ENCODE measurements at places on chromosomes 2 and 18. TPM values are rescaled to one million over a fixed set of nuclear protein-coding genes. Genes with fewer than 3 reads are reported as not detected.

DNA sequence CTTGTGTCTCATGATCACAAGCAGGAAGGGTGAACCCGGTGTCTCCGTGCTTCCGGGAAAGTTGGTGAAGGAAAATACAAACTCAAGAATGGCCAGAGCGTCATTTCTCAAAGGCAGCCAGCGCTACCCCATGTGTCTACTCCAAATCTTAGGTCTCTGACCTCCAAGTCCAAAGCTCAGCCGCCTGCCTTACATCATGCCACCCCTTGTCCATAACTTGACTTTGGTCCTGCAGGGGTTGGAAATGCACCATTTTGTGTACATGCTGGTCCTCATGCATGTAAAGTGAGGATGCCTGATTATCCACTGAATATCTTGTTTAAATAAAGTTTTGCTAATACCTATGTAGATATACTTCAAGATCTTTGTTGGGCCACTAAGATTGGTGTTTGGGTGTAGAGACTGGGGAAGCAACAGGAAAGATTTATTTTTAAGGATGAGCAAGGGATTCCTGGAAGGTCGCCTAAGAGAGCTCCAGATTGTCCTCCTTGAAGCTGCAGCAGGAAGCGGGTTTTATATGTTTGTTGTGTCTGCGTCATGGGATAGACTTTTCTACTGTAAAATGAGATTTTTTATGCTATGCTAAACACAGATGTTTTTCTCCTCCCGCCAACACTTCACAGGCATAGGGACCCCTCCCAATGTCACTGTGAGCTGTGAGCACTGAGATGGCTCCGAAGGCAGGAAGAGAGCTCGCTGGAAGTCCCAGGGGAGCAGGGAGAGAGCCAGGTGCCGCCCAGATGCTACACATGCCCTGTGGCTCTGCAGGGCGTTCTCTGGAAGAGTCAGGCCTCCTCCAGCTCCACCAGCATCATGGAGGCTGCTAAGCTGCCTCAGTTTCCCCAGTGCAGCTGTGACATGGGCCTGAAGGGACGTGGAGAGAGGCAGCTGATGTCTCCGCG is 176.2 kb upstream of the HDAC4 start:
- DNase-seq: no peak

Gene MAP2
- total RNA-seq: 8.4 TPM

DNA sequence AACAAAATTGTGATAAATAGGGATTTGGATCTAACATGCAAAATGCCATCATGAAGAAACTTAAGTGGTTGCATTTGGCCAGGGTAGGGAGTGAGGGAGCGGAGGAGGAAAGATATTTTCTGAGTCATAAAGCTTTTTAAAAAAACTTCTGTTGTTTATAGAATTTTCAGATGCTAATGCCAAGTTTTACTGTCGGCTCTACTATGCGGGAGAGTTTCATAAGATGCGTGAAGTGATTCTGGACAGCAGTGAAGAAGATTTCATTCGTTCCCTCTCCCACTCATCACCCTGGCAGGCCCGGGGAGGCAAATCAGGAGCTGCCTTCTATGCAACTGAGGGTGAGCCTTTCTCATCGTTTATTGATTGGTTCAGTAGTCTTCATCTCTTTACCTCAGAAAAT is 56.0 kb upstream of the PTH2R start:
- DNase-seq: no peak

- peak; percentile 86 for DNase-seq
Observed at GRCh38 chr2:42959234-42960001, 167.0 kb upstream of the HAAO start.

DNA sequence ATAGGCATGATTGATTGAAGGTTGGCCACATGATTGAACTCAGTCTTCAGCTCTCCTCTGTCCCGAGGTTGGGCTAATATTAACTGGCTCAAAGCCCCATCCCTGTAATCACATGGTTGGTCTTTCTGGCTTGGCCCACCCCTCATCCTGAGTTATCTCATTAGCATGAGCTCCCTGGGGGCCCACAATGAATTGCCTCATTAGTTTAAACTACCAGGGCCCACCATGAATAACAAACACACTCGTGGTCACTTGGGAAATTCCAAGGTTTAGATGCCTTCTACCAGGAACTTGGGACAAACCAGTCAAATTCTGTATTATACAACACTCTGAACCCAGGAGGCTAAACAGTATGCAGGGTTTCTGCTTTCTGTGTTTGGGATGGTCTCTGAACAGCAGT is 121.7 kb upstream of the B3GNT2 start:
- DNase-seq: no peak

Gene KDSR
- 50.5 TPM for total RNA-seq

- no peak for DNase-seq
Observed at GRCh38 chr2:43319541-43319940, 93.1 kb upstream of the ZFP36L2 start.

DNA sequence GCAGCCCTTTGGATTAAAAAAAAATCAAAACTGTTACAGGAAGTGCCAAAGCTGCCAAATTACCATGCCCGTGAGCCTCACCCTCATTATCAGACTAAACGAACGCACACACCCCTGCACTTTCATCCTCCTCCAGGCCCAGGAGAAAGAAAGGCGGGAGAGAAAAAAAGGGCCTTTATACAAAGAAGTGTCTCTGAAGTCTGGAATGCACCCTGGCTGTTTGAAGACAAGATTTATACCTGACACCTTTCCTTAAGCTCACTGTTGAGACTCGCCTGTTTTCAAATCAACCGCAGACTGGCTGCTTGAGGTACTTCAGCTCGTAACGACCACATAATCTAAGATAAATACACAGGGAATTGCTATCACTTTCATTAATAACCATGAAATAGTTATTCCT is 31.0 kb downstream of the EDAR start:
- no peak for DNase-seq

Gene CNRIP1
- total RNA-seq: 22.5 TPM

DNA sequence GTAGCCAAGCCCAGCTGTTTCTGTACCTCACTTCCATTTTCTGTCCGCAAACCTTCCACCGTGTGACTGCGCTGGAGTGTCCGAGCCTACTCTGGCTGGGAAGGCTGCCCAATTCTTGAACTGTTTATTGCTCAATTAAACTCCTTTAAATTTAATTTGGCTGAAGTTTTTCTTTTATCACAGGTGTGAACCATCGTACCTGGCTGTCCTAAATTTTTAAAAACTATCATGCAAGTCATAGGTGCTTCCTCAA is 6.2 kb upstream of the RNU2-63P start:
- DNase-seq: no peak

- no peak for DNase-seq
Observed at GRCh38 chr2:70961648-70961994, 16.8 kb upstream of the ANKRD53 start.

DNA sequence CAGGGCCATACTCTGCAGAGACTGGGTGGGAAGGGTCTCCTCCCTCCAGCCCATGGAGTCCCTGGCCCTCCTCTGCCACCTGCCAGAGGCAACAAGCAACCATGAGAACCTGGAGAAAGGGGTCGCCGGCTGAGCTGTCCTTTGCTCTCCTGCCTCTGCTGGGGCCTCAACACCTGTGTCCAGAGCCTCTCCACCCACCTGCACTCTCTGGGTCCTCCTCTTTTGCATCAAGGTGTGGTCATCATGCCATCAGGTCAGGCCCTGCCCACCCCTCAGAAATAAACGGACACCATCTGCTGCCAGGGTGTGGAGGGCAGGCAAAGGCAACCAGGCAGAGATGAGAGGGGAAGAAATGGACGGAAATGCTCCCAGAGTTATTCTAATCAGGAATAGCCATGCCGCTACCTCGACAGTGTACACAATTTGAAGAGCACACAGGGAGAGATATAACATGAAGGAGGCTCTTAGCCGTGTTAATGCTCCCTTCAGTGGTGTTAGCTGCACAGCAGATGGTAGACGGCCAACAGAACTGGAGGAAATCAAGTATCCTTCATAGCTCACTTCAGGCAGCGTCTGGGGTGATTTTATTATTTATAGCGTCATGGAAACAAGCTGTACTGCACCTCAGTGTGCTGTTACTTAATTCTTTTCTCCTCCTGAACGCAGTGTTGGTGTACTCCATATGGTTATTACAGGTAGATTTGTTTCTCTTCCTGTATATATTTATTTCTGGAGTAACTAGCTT is 247.9 kb downstream of the TSN start:
- DNase-seq: no peak

Gene TRABD2A
- 0.36 TPM for total RNA-seq

DNA sequence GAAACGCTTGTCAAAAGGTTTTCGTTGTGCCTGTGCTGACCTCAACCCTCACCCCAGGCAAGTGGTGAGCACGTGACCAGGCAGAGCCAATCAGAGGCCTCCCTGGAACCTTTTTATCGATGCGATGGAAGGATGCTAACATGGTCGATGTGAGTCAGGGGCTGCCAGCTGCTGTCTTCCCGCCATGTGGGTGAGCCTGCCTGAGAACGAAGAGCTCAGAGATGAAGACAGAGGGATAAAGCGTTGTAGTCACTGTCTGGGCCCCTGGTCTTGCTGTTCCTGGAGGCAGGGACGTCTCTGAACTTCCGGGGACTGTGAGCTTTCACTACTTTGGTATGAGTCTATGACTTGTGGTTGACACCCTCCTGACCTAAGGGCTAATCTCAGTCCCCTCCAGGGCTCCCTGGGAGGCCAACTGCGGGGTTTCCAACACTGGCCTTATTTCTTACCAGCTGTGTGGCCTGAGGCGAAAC is 18.6 kb downstream of the DNMT3A start:
- no peak for DNase-seq

DNA sequence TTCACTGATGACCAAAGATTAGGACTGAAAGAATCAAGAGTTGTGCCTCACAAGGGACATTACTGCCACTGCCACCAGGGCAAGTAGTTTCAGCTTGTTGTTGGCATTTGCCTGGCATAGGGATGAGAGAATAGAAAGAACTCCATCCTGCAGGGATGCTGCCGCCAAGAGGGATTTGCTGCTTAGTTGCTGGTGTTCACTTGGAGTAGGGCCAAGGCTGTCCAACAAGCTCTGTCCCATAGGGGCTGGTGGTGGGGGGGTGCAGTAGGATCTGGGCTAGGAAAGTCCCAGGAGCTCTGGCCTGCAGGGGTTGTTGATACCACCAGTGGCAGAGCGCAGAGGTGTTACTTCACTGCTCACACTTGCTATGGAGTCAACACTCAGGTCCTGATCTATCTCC is 84.9 kb upstream of the MGAT4A start:
- DNase-seq: no peak

Gene TPO
- 2.1 TPM for total RNA-seq

GRCh38 chr2:38778687-38779082 is 675 bp downstream of the GEMIN6 start:
- no peak for DNase-seq

DNA sequence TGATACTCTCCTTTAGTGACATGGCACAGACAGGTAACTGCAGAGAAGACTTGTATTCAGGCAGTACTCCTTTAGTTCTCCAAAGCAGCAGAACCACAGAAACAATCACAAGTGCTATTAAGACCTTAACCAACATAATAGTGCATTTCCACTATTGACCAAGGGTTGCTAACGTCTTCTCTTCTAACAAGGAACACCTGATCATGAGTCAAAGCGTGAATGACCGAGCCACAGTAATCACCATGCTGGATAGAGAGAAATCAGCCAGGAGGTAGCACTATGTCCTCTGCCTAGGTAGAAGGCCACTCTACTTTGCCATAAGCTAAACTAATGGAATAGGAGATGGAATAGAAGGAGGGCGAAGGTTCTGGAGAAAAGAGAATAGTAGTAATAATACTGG is 161.0 kb downstream of the ANKRD44 start:
- DNase-seq: no peak

DNA sequence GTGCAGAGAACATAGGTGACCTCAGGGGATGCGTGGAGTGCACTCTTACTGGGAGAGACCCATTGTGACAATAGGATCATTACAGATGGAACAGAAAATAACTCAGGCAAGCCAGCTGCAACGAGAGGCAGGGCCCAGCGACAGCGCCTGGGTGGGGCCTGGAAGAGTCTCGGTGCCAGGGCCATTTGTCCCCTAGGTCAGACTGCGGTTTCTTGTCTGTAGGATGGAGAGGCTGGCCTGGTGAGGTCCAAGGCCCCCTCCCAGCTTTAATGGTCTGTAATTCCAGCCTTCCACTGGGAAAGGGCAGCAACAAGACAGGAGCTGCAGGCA is 208.6 kb upstream of the APCDD1 start:
- DNase-seq: no peak

Gene RIF1
- total RNA-seq: 32.5 TPM

Gene BBS5
- 8.2 TPM for total RNA-seq

GRCh38 chr2:215874418-215874817 is 138.9 kb downstream of the MREG start:
- no peak for DNase-seq

- DNase-seq: no peak
Observed at GRCh38 chr2:178279142-178279541, 84.8 kb downstream of the OSBPL6 start.

- no peak for DNase-seq
Observed at GRCh38 chr18:22335731-22336198, 82.0 kb downstream of the CTAGE1 start.

DNA sequence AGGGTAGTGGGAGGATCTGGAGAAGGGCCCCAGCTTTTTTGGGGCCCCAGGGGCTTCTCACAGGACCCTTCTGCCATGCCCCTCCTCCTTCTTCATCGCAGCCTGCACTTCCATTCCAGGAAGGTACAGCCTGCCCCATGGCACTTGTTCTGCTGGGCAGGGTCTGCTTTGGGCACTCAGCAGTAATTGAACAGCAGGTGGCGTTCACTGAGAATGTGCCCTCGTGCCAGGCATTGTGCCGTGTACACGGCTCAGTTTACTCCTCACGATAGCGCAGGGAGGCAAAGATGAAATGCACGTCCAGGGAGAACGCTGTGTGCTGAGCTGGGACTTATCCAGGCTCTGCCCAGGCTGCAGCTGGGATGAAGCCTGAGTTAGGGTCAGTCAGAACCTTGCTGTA is 54.8 kb upstream of the ASB18 start:
- DNase-seq: no peak

DNA sequence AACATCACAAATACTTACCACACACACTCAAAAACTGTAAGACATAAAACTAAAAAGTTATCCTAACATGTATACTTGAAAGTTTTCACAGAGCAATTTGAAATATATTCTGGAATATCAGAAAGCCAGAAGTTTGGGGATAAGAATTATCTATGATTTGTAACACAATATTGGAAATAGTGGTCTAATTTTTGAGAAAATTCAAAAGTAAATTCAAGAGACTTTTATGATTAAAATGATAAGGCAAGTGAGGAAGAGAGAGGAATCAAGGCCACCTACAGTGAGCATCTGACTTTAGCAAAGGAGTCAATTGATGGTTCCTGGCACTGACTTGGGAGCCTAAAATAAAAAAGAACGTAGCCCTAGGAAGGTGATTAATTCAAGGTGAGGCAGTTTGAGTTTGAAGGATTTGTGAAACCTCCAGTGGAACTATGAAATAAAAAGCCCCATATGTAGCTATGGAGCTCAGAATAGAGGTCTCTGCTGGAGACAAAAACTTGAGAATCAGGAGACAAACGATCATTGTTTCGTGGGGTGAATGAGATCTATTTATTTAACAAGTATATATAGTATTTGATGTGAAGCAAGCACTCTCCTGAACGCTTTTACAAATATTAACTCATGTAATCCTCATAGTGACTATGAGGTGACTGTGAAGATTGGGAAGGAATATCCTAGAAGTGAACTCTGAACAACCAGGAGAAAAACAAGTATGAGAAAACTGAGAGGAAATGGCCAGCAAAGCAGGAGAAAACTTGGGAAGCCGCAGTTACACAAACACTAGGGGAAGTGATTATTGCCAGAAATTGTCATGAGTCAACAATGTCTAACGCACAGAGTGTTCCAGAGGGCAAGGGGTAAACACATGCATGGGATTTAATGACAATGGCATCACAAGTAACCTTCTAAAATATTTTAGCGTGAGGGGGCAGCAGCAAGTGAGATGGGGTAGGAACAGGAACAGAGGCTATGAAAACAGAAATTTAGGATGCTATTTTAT is 12.8 kb downstream of the TFPI start:
- DNase-seq: no peak
